ENCODE measurements at places on chromosomes 16 and 17.

DNA sequence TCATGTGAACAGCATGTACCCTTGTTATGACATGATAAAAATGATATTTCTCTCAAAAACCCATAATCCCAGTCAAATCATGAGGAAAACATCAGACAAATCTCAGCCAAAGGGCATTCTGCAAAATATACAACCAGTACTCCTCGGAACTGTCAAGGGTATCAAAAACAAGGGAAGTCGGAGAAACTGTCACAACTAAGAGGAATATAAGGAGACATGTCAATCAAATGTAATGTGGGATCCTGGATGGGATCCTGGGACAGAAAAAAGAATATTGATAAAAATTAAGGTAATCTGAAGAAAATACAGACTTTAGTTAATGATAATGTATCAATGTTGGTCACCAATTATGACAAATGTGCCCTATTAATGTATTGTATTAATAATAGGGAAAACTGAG, 15.6 kb upstream of the CDYL2 start:
- no peak for DNase-seq

- no peak for DNase-seq
These were observed 24.1 kb upstream of the LHX1 start for GRCh38 chr17:36913132-36913531.

DNA sequence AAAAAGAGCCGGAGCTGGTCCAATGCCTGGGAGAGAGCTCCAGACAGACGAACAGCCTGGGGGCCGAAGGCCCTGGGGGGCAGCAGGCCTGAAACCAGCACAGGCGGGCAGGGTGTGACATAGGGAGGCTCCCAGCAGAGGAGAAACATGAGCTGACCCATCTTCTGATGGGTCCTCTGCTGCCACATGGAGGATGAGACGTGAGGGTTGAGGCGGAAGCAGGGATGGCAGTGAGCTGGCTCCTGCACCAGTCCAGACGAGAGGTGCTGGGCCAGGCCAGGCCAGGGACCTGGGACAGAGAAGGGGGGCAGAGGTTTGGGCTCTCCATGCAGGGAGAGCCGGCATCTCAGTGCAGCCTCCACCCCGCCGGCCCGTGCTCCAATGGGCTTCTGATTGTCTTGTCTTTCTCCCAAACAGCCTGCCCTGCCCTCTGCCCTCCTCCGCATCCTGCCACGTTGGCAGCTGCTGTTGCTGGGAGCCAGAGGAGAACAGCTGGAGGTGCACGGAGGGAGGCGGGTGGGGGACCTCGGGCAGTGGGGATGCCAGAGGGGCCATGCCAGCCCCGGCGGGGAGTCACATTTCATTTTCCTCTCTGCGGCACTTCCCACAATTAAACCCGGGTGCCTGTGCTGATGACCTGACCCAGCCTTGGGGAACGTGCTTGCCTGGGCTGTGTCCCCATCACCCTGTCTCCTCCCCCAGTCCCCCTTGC, 139.1 kb upstream of the GSE1 start:
- no peak for DNase-seq

DNA sequence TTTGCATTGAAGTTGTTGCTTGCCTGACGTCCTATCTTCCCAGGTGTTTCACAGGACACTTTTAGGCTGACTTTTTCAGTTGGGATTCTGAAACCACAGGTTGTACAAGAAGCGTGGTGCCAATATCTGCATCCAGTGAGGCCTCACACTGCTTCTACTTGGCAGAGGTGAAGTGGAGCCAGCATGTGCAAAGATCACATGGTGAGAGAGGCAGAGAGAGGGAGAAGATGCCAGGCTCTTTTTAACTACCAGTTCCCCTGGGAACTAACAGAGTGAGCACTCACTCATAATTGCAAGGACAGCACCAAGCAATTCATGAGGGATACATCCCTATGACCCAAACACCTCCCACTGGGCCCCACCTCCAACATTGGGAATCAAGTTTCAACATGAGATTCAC, 5.8 kb upstream of the ABCA6 start:
- no peak for DNase-seq

DNA sequence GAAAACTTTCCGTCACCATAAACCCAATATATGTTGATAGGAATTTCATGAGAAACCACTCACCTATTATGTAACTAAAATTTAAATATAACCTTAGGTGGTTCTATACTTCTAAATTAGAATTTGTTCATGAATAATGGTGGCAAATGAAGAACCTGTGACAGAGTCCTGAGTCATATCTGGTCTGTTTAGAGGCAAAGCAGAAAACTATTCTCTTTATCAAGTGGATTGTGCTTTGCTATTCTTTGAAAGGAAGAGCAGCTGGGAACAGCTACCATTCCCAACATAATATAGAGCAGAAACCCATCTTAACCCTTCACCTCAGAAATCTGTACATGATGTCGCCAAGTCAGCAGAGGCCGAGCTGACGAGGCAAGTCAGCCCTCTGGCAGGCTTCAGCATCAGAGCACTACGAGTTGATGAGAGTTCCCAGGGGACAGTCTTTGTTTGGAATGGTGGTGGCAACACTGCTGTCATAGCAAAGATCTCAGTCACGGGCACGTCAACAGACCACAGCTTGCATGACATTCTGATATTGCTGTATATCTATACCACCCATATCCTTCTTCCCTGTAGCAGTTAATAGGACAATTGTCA, 631.9 kb upstream of the CA10 start:
- no peak for DNase-seq

Data from NAMALWA (cell line).